ENCODE measurements at places on chromosomes 2 and 18.

GRCh38 chr2:209472112-209472832 is 48.4 kb downstream of the MAP2 start:
- DNase-seq = no peak

DNA sequence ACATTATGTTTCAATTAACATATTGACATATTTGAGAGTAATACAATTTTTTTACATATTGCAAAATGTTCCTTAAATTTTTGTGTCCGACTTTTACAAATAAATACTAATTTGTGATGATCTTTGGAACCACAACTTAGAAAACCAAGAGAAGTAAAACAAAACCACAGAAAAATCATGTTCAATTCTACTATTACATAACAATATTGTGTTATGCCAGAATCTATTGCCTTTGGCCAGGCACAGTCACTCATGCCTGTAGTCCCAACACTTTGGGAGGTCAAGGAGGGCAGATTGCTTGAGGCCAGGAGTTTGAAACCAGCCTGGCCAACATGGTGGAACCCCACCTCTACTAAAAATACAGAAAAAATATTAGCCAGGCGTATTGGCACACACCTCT is 92.8 kb upstream of the APCDD1 start:
- no peak for DNase-seq

- DNase-seq = no peak
Observed at GRCh38 chr2:157291018-157291417, 33.5 kb downstream of the GALNT5 start.

DNA sequence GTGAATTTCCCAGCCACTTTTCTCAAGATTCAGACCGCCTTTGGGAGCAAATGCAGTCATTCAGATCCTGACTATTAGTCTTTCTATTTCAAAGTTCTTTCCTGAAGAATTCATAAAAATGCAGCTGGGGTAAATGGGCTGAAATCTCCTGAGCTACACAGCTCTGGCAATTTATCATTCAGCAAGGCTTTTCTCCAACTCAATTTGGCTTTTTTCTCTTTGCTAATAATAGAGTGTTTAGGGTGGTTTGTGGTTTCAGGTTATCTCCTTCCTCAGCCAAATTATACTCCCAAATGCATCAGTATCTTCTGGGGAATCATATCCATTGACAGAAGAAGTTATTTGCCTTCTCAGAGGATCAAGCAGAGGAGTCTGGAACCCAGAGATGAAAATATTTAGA is 282.4 kb upstream of the SLC14A2 start:
- DNase-seq = no peak

GRCh38 chr2:238128534-238129001 is 9.9 kb upstream of the KLHL30 start:
- DNase-seq = no peak

DNA sequence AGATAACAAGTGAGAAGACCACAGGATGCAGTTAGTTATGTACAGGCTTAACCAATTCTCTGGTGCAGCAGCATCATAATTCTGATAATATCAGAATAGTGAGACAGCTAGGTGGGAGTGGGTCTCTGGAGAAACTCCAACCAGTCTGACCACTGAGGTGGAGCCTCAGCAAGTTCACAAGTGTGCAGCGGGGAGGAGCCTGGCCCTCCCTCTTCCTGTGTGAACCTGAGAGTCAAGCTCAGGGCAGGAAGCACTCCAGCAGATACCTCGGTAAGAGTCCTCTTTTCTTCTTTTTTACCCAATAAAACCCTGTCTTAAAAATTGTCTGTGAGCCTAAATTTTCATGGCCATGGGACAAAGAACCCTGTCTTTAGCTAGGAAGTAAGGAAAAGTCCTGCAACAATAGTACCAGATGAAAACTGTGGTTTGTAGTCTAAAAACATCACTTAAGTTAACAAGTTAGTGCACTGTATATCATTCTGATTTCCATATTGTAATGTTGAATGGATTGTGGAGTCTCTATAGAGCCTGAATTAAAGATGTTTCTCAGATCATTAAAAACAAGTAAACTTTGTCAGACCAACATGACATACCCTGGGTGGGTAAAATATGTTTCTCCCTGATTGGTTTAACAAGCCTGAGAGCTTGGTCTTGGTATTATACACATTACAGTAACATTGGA is 370.8 kb downstream of the TMEM182 start:
- no peak for DNase-seq

DNA sequence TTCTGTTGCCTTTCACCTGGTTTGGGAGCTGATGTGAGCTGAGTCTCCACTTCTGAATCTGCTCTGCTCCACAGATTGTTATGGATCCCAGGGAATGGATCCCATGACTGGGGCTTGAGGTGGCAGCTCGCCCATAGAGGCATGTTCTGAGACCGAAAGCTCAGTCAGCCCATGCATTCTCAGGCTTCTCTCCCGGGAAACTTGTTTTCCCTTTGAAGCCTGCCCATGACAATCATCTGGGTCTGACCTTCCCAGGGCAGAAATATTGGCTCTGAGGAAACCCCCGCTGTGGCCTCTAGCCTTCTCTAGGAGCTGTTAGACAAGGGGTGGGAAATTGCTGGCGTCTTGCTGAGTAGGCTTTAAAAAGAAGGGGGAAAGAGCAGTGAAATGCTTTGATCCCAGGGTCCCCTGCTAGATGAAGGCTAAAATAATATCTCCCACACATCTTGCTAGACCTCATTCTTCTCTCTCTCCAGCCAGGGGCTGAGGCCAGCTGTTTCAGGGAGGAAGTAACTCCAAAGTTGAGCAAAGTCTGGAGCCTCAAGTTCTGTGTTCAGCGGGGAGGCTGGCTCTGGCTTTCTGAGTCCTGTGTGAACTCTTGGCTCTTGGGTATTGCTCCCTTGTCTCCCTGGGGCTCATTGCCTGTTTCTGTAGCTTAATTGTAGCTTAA is 2.0 kb downstream of the VAMP8 start:
- DNase-seq = no peak

- no peak for DNase-seq
Observed at GRCh38 chr2:102016399-102016955, 24.7 kb downstream of the IL1R2 start.

DNA sequence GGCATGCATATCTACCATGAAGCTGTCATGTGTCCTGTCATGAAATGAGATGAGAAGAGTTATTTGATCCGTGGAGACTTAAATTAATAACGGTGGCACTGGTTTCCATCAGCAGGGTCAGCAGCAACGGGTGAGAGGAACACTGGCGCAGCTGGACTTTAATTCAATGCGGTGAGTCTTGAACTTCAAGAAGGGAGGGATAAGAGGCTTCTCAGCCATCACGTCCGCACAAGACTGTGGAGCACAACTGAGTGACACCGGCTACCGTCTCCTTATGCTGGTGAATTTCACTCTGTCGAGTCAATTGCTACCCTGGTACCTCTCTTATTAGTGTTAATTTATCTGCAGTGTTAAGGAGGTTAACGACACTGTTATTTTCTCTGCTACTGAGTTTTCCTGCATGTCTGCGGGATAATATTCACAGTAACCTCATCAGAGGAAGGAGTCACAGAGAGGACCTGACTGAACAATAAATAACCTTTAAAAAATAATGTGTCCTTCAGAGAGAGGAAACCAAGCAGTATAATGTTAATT is 236.8 kb downstream of the EPHA4 start:
- peak; percentile 87 for DNase-seq

DNA sequence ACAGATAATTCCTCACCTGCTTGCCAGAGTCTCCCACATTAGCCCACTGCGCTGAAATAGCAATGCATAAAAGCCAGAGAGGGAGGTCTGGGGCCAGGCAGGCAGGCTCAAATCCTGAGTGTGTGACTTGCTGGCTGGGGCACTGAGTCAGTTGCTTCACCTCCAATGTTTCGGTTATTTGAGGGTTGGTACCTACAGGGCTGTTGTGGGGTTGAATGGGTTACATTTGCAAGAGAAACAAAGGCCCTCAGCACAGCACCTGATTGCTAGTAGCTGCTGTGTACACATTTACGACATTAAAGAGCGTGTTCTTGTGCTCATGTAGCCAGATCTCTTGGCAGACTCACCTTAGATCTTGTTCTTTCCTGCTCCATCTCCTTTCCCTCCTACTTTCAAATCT is 34.1 kb upstream of the FAM110C start:
- DNase-seq = no peak

DNA sequence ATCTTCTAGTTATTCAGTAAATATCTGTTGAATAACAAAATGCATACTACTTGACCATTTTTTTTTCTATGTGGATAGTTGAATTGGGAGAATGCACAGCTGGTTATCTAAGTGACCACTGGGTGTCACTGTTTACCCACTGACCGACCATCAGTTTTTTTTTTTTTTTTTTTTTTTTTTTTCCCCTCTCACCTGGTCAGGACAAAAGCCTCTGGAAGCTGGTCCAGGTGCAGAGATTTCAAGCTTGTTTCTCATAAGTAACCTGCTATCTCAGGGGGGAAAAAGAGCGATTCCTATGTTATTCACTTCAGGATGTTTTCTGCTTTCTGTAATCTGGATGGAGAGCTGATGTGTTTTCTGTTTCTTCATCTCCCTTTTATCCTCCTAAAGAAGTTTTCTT is 256.0 kb downstream of the DCDC2C start:
- peak; percentile 55 for DNase-seq

- no peak for DNase-seq
Observed at GRCh38 chr2:240960309-240960970, 38.0 kb upstream of the SNED1 start.

- DNase-seq = no peak
Observed at GRCh38 chr2:38598200-38598990, 4.3 kb downstream of the HNRNPLL start.

DNA sequence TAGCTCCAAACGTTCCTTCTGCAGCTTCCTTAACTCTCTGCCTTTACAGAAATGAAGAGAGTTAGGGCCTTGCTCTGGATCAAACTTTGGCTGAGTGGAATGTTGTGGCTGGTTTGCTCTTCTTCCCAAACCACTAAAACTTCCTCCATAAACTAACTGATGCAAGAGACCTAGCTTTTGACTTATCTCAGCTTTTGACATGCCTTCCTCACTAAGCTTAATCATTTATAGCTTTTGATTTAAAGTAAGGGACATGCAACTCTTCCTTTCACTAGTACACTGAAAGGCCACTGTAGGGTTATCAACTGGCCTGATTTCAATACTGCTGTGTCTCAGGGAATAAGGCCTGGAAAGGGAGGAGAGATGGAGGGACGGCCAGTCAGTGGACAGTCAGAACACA is 8.3 kb downstream of the PXDN start:
- no peak for DNase-seq

DNA sequence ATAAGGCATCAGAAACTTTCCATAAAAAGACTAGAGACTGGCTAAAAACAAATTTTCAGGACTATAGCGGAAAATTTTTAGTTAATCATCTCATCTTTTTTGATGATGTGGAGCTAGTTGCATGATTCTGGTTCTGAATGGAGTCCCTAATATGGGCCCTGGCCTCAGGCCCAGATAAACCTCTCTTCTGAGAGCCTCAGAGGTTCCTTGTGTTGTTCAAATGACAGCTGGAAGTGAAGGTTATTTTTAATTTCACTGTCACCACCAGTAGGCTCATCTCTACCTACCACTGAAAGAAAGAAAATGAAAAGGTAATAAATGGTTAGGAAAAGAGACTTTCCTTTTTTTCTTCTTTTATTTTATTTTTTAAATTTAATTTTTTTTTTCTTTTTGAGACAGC is 75.9 kb downstream of the EVA1A start:
- DNase-seq = no peak

GRCh38 chr2:115480741-115481140 is 1038.3 kb downstream of the DPP10 start:
- no peak for DNase-seq

GRCh38 chr2:105714141-105714540 is 30.6 kb upstream of the NCK2 start:
- no peak for DNase-seq

GRCh38 chr18:5868218-5868854 is 27.0 kb downstream of the TMEM200C start:
- DNase-seq = peak; percentile 60

- no peak for DNase-seq
Observed at GRCh38 chr2:66125951-66126350, 309.0 kb upstream of the MEIS1 start.

DNA sequence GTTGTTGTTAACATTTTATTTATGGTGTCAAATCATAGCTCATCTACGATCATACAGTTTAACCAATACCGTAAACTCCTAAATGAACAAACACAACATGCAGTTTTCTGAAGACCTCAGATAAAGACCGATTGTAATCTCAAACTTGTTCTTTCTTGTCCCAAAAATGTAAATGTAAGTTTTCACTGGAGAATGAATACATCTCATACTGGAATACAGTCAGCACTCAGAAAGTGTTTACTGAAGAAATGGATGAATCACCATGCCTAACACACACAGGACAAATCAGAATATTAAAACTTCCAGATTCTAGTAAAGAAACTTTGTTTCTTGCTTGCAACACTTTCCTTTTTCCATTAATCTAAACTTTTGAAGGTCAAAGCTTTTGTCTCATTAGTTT is 380.5 kb downstream of the DLGAP1 start:
- DNase-seq = no peak

- no peak for DNase-seq
Observed at GRCh38 chr2:128360711-128361110, 42.0 kb upstream of the HS6ST1 start.

GRCh38 chr2:85992611-85993010 is 103.8 kb upstream of the ST3GAL5 start:
- DNase-seq = no peak

- DNase-seq = no peak
Observed at GRCh38 chr2:3007135-3007534, 370.5 kb downstream of the EIPR1 start.

DNA sequence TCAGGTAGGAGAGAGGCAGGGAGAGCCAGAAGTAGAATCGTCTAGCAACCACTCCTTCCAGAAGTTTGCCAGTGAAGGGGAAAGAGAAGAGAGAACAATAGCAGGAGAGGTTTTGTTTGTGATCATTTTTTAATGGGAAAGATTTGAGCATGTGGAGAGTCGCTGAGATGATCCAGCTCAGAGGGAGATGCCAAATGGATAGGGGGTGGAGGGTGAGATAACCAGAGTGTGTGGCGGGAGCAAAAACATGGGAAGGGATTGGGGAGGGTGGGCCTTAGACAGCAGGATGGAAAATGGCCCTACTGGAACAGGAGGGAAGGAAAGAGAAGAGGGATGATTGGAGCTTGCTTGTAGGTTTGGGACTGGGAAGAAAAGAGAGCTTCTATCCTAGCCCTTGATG is 269.8 kb downstream of the GLI2 start:
- peak; percentile 27 for DNase-seq

GRCh38 chr2:212494418-212495020 is 44.1 kb downstream of the ERBB4 start:
- no peak for DNase-seq

DNA sequence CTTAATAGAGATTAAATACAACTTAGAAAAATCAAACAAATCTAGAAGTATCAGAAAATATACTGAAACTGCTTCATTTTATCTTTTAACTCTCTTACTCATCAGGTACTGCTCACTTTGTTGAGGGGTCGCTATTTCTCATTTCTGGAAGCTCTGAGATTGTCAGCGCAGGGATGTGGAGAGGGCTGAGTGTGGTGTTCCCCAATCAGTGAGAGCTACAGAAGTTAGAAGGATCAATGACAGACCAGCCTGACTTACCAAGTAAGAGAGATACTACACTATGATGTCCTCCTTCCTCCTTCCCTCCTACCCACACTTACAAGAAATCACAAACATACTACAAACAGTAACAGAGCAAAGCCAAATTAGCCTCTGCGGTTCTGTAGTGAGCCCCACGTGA is 8.1 kb downstream of the GCFC2 start:
- no peak for DNase-seq

Measured in SK-N-DZ (cell line).